ENCODE measurements at places on chromosomes 6 and 20.
A peak's percentile ranks its signal among the peaks of the same experiment; 100 is the strongest.

- no peak for DNase-seq
Observed at GRCh38 chr20:3167738-3168078, 5.6 kb downstream of the LZTS3 start.

GRCh38 chr6:36907781-36908180, 22.0 kb downstream of the C6orf89 start:
- DNase-seq: no peak

GRCh38 chr6:142235791-142236190, 66.0 kb upstream of the ADGRG6 start:
- no peak for DNase-seq

GRCh38 chr6:90098627-90099026, 198.0 kb downstream of the BACH2 start:
- no peak for DNase-seq

DNA sequence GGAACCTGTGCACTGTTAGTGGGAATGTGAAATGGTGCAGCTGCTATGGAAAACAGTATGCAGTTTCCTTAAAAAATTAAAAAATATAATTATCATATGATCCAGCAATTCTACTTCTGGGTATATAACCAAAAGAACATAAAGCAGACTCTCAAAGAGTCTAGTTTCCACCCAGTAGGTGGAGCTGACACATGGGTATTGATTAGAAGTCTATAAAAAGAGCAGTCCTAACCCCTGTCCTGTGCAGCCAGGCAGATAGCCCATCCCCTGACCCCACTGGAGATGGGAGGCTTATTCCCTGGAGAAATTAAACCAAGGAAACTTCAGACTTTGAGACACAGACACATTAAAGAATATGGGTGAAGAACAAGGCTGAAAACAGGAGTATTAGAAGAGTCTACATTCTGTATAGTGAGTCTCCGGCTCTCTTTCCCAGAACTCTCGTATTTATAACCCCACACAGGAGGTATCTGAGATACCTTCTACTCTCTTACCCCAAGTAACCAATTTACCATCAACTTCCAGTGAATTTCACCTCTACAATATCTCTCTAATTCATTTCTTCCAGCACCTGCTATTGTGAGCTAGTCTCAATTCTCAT, 92.3 kb downstream of the SEL1L2 start:
- DNase-seq: no peak

GRCh38 chr20:17859002-17859615, 109.5 kb downstream of the SNX5 start:
- DNase-seq: no peak

DNA sequence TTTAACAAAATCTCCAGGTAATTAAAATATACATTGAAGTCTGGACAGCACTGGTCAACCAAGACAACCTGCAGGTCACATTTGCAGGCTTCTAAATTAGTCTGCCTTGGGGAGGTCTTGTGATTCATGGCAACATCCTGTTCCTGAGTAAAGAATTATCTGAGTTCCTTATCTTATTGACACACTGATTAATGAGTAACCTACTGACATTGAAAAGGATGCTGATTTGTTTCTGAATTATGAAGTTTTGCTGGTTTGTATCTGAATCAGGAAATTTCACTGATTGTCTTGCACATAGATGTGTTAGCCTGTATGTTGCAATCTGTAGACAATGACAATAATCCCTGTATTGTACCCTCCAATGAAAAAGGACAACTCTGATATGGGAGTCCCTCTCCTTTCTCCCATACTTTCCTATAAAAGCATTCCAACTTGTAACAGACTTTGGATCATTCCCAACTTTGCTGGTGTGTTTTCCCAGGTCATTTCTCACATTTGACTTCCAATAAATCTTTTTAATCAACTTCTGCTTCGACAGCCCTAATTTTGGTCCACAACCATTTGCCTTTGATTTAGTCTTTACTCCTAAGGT, 80.0 kb downstream of the LAMP5 start:
- no peak for DNase-seq

DNA sequence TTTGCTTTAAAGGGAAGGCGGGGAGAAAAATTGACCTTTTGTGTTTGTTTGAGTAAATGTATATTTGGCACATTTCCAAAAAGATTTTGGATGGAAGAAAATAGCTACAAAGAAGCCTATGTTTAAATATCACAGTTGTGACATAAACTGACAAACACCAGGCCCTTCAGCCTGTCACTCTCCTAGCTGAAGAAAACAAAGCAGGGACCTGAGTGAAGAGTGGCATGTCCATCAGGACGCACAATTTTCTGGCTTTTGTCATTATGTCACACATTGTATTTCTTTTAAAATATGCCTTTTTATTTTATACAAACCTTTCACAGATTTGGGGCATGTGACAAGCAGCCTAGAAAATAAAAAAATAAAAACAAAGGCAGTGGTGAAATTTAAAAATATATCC, 241.2 kb downstream of the OGFRL1 start:
- no peak for DNase-seq

GRCh38 chr6:45310118-45310788, 17.9 kb upstream of the RUNX2 start:
- DNase-seq: peak; percentile 47

- no peak for DNase-seq
Observed at GRCh38 chr6:133820208-133820607, 68.7 kb upstream of the TCF21 start.

- DNase-seq: no peak
Observed at GRCh38 chr20:61419010-61419409, 166.9 kb downstream of the CDH4 start.

GRCh38 chr6:30163918-30164654, 740 bp downstream of the TRIM15 start:
- DNase-seq: no peak

- no peak for DNase-seq
Observed at GRCh38 chr6:33975661-33976436, 170.0 kb downstream of the GRM4 start.

GRCh38 chr20:33524261-33524660, 34.4 kb downstream of the CBFA2T2 start:
- no peak for DNase-seq

DNA sequence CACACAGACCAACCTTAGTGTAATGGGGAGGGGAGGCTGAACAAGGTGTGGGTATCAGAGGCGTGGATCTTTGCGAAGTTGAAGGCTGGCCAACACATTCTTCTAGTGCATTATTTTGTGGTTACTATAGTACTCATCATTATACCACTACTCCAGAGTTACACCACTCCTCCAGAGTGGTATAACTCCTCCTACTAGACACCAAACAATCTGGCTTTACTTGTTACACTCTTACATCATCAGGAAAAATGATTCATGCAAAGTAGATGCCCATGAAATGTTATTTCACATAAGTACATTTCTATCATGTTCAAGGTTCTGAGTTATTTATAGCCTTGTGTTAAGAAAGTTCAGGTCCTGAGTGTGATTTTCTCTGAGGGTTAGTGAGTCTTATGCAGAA, 443.1 kb upstream of the OPRM1 start:
- no peak for DNase-seq

DNA sequence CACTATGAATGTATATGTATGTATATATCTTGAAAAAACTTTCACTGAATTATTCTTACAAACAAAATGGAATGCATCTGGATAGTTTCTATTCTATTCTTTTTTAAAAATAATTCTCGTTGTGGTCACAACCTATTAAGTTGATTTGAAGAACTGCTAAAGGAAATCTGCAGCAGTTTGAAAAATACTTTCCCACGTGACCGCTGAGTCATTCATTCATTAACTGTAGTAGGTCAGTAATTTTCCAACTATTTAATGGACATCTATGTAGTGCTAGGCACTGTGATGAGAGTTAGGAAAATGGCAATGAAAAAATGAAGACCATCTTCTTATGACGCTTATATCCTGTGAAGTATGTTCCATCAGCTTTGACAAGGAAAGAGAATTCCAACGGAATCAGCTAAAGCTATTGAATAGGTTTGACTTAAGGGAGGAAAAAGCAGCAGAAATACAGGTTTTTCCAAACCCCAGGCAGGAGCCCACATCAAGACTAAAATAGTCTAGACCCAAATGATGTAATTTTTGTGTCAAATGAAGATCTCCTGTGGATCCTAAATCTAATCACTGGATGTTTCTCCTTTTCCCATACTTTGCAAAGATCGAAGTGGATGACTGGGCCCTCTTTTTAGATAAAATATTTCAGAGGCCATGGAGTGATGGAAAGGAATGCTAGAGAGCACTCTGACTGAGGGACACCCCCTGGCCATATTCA, 4.1 kb upstream of the EFHC1 start:
- no peak for DNase-seq

Measured in CD4-positive, alpha-beta T cell treated with Interleukin-1 beta for 1 hour (primary cell).